ENCODE measurements at places on chromosomes 13 and 19. TPM values are rescaled to one million over a fixed set of nuclear protein-coding genes. Genes with fewer than 3 reads are reported as not detected.

Gene GPR18
- not detected for total RNA-seq

Gene LGALS7B
- total RNA-seq = not detected

Gene ZSCAN22
- 3.0 TPM for total RNA-seq

Gene CGB2
- not detected for total RNA-seq

Gene WTIP
- 38.6 TPM for total RNA-seq

Gene JOSD2
- 54.0 TPM for total RNA-seq

Gene GJB6
- not detected for total RNA-seq

Gene TMEM255B
- 0.64 TPM for total RNA-seq

Gene FCER2
- not detected for total RNA-seq

Gene RDH13
- 19.1 TPM for total RNA-seq

Gene REEP6
- total RNA-seq = 5.8 TPM

Gene MTUS2
- not detected for total RNA-seq

Gene ZNF699
- total RNA-seq = 1.7 TPM

Gene ZNF234
- total RNA-seq = 2.5 TPM

Gene PEX11G
- 2.6 TPM for total RNA-seq

Gene ZNF730
- not detected for total RNA-seq

Gene ALOX5AP
- 10.3 TPM for total RNA-seq

Gene RPS15
- total RNA-seq = 1,894 TPM

Gene SLC44A2
- total RNA-seq = 8.0 TPM

Gene ZNF844
- not detected for total RNA-seq
